GM23338 (cell line): ENCODE measurements at places on chromosomes 16 and 17.

DNA sequence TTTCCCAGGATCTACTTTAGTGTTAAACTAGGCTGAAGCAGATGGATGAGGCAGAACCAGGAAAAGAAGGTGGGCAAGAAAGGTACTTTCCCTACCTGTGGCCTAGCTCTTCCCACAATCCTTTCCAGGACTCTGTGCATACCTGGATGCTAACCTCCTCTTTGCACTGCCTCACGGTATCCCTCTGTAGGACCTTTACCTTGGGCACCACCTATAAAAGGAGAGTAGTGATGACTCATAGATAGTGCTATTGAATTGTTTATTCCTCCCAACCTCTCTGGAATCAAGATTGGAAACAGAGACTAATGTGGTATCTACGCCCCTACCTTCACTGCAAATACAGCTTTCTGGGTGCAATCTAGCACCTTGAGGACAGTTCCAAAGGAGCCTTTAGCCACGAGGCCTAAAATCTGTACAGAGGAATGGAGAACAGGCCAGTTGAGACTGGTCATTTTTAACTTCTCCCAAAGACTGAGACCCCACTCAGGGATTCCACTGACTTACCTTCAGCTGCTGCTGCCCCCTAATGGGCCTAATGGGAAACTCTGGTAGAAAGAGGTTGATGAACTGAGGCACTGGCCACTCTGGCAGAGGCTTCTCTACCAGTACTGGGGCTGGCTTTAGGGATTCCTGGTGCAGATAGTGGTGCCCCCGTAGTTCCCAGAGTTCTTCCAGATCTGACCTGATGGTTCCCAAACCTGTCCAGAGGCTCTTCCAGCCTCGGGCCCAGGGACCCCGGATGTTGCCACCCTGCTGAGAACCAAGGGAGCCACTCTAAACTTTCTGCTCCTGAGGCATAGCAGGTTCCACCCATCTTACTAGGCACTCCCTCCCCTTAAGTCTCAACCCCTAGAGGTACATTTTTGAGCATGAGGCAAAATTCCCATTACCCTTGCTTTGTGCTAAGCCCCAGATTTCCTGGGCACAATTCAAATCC, 781 bp downstream of the RSKR start:
- DNase-seq: peak; percentile 82

DNA sequence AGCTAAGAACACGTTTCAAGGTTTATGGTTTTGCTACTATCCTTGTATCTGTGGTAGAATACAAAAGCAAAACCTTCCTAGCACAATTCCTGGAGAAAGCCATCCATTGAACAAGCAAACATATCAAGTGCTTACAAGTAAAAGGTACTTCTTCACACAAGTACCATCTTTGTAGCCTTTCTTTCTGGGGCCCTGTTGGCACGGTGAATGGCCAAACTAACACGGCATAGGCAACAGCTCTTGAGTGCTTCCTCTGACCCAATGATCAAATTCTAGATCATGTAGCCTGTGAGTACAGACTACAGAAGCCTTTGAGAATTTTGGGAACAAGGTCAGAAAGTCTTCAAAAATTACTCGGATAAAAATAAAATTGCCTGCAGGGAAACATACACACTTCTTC, 57.9 kb downstream of the ANKFY1 start:
- no peak for DNase-seq

GRCh38 chr17:68314916-68315535, 23.7 kb downstream of the ARSG start:
- no peak for DNase-seq

DNA sequence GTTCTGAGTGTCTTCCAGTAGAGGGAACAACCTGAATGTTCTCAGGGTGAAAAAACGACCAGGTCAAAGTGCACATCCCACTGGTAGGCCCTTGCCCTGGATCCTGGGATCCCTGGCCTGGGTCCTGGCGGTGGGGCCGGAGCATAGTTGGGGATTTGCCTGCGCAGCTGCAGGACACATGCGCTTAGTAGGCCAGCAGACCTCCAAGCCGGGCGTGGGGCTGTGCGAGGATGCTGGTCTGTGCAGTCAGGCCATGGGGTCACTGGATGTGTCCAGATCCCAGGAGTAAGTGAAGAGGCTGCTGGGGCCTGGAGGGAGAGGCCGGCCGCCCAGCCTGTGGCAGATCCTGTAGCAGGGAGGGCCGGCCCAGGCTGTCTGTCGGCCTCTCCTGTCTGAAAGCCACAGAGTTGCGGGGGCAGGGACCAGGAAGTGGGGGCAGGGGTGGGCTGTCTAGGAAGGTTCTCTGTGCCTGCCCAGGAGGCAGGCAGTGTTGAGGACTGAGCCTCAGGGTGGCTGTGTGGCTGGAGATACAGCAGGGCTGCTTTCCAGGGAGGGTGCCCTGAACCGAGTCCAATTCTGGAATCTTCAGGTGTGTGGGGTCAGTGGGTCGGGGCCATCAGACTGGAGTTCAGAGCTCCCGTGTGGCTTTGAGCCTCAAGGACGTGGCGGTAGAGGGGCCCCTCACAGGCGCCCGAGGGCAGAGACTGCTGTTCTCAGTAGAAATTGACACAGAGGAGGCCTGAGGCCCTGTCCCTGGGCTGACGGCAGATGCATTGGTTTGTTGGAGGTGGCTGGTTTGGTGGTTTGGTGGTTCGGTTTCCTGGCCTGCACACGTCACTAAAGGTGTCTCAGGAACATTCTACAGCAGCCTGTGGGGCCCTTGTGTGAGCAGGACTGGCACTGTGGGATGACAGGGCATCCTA, 17.2 kb upstream of the NUDT16L1 start:
- DNase-seq: peak; percentile 36

- peak; percentile 20 for DNase-seq
Observed at GRCh38 chr17:38970804-38971203, 3.6 kb upstream of the FBXO47 start.

GRCh38 chr17:82593590-82594087, 54.6 kb downstream of the WDR45B start:
- DNase-seq: no peak

GRCh38 chr17:49082231-49082630, 50.3 kb upstream of the B4GALNT2 start:
- no peak for DNase-seq

- no peak for DNase-seq
Observed at GRCh38 chr17:79830763-79831264, 8.4 kb downstream of the CBX4 start.
